Activated CD4-positive, alpha-beta T cell treated with anti-CD3 and anti-CD28 coated beads for 24 hours (primary cell): ENCODE measurements at places on chromosomes 5 and 9.

DNA sequence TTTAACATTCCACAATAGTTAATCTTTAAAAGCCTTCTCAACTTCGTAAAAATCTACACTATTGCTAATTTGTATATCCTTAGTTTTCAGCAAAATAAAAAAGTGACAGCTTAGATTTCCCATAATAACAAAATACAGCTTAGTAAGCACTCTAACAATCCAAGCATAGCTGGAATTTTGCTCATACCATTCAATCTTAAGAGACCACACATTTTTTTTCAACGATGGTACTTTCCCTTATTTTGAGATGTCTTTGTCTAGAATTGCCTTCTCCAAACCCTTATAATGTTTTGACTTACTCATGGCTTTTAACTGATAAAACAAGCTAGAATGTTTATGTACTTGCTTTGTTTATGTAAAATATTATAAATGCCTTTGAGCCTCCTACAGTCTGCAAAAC is 65.6 kb downstream of the HOMER1 start:
- DNase-seq: no peak

- no peak for DNase-seq
Measured at GRCh38 chr5:146068206-146068605, 37.2 kb downstream of the PLAC8L1 start.

DNA sequence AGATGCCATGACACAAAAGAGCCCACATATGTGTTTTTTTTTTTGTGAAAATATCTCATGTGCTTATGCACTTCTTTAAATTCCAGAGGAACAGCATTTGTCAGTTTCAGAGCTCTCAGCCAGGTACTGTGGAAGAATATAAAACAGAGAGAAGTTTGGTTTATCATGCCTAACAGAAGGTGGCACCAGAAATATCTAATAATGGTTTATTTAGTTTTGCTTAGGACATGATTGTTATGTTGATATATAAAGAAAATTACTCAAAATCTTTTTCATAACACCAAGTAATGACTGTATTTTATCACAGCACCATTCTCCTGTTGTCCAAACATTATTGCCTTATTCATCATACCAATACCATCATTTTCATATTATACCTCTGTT is 455.6 kb upstream of the ACTBL2 start:
- DNase-seq: no peak

DNA sequence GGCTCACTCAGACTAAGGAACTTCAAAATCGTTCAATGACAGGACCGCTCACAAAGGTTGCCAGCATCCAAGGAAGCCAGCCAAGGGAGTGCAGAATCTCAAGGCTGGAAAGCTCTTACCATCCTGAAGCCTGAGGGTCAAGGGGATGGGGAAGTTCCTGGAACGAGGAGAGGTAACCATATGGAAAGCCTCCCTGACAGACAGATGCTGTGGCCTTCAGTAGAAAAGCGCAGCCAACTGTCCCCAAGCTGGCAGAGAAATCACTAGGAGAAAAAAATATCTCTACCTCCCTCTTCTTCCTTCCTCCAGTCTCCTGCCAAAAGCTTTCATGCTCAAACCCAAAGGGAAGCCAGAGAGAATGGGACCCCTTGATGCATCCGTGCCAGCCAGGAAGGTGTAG is 90.5 kb upstream of the RANBP3L start:
- no peak for DNase-seq

DNA sequence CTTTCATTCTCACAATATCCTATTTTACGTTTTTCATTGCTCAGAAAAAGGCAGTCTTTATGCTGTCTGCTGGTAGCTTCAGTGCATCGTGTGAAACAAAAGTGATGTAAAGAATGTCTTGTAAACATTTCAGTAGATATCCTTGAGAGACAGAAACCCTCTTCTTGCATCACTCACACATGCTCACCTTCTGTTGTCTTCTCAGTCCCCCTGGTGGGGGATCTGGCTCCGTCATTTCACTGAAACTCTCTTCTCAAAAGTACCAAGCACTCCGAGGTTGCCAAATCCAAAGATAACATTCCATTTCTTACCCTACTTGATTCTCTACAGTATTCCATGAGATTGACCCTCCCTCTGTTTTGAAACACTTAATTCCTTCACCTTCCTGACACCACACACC is 46.1 kb upstream of the PCA3 start:
- no peak for DNase-seq
